ENCODE measurements at places on chromosomes 7 and 10.

DNA sequence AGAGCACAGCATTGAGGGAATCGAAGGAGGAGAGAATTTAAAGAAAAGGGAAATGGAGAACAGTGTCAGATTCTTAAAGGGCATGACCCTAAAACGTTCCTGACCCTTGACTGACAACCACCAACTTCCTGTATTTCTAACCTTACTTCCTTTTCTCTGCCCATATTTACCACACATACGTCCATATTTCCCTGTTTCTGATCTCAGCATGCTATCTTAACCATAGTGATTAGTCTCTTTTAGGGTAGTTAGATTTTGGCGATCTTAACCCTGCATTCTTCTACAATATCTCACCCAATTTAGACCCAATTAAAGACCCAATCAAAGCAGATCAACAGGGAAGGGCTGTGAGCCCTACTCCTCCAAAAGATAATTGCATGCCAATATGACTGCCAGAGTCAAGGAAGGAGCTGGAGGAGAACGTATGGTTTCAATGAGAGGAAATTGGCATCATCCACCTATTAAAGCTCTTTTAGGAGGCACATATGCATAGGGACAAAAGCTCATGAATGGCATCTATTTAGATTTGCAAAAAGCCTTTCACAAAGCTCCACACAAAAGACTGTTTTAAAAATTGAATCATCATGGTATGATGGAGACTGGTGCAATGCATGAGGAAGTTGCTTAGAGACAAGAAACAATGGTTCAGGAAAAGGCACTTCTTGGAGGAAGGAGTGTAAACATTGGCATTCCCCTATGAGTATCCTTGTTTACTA lies 49.0 kb upstream of the ARHGAP12 start:
- no peak for DNase-seq

DNA sequence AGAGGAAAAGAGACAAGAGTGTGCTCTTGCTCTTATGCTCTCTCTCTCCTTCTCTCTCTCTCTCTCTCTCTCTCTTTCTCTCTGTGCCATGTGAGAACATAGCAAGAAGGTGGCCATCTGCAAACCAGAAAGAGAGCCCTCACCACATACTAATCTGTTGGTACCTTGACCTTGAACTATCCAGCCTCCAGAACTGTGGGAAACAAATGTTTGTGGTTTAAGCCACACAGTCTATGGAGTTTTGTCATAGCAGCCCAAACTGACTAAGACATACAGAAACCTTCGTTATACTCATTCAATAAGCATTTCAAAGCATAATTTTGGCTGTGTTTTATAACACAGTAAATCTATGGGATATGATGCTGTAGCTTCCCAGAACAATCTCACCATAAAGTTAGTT lies 56.4 kb upstream of the PLPP4 start:
- no peak for DNase-seq

- DNase-seq: no peak
These were observed 943 bp upstream of the SLC18A2 start for GRCh38 chr10:117239721-117240620.

- DNase-seq: no peak
These were observed 284.8 kb downstream of the C7orf25 start for GRCh38 chr7:42627101-42627500.

GRCh38 chr10:77566236-77566635 lies 71.4 kb downstream of the KCNMA1 start:
- no peak for DNase-seq

GRCh38 chr10:24884793-24885192 lies 67.6 kb downstream of the PRTFDC1 start:
- no peak for DNase-seq

DNA sequence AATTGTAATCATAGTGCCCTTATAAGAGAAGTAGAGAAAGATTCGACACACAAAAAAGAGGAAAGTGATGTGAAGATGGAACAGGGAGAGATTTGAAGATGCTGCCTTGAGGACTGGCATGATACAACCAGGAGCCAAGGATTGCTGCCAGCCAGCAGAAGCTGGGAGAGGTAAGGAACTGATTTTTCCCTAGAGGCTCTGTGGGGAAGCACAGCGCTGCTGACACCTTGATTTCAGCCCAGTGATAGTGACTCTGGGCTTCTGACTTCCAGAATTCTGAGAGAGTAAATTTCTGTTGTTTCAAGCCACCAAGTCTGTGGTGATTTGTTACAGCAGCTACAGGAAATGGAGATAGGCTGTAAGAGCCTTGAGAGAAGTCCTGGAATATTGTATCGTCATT lies 98.2 kb downstream of the RAB11FIP2 start:
- DNase-seq: no peak

GRCh38 chr7:15555381-15555859 lies 6.4 kb downstream of the AGMO start:
- no peak for DNase-seq

- no peak for DNase-seq
These were observed 258.9 kb upstream of the NPY start for GRCh38 chr7:24025094-24025493.

- no peak for DNase-seq
These were observed 3.4 kb downstream of the CAV1 start for GRCh38 chr7:116528008-116528789.

- DNase-seq: no peak
These were observed 139.6 kb downstream of the SND1 start for GRCh38 chr7:127791446-127792189.

DNA sequence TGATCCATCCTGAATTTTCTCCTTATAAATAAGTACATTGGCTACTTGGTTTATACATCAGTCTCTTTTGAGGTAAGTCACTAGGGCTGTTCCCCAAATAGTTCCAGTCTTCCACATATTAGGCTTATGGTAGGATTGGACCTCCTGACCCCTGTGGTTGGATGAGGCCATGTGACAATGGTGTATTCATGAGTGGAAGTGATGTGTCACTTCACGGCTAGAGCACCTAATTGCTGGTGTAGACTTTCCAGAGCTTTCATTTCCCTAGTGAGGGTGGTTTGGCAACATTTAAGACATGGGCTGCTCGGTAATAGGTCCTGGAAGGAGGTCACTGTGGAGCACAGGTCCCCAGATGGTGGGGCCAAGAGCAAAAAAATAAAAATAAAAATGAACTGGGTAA lies 141.2 kb upstream of the ABCB5 start:
- DNase-seq: no peak

GRCh38 chr7:133478591-133479135 lies 225.8 kb downstream of the EXOC4 start:
- no peak for DNase-seq

DNA sequence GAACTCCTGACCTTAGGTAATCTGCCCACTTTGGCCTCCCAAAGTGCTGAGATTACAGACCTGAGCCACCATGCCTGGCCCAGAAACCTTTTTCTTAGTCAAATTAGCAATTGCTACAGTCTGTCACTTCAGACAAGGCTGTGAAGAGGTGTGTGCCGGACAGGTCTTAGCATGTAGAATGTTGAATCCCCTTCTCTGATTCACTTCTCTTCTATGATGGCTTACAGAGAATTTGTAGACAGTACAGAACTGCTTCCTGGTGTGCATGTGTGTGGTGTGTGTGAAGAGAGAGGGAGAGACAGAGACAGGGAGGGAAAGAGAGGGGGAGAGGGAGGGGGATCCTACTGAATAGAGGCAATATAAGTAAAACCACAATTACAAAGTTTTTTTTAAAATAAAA lies 150.4 kb downstream of the PARD3 start:
- DNase-seq: no peak

DNA sequence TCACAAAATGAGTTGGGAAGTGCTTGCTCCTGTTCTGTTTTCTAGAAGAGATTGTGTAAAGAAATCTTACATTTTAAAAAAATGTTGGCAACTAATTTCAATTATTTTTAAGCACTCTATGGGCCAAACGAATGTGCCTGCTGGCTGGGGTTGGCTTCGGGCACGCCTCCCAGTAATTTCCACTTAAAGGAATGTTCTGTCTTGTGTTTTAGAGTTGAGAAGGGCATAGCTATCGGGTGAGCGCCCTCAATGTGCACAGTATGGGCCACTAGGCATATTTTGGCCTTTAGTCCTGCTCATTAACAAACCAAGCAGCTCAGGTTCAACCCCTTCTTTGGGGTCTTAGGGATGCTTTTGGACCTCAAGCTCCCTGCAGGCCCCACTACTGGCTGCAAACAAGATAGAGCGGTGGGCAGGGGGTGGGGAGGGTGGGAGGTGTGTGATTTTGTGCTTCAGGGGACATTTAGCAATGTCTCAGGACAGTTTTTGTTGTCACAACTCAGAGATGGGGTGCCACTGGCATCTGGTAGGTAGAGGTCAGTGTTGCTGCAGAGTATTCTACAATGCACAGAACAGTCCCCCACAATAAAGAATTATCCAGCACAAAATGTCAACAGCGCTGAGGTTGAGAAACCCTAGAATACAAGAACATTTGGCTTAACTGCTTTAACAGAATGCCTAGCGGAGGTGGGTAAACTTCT lies 40.7 kb downstream of the TACC2 start:
- DNase-seq: no peak

All from hematopoietic multipotent progenitor cell treated with erythropoietin and hydrocortisone succinate and interleukin-3 and kit ligand, for 8 days (in vitro differentiated cells).